ENCODE measurements at places on chromosomes 12 and 14.

- DNase-seq = peak; percentile 83
These were observed 7.6 kb upstream of the PFDN5 start for GRCh38 chr12:53287741-53288216.

GRCh38 chr12:62468397-62468796 lies 1.8 kb downstream of the MON2 start:
- DNase-seq = no peak

- no peak for DNase-seq
These were observed 350.7 kb downstream of the C12orf50 start for GRCh38 chr12:87678453-87678852.

DNA sequence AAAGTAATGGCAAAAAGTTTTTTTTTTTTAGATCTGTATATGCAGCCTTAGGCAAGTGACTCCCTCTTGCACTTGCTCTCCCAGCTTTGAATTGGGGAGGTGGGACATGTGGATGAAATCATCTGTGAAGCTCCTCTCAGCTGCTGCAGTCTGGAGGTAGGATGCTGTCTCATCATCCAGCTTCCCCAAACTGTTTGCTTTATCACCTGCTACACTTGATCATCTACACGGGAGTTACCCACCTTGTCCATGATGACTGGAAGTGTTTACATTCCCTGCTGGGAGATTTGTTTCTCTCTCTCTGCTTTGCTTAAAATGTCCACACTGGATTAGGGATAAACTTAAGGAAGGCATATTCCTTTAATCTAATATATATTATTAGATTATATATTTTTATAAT lies 8.5 kb upstream of the FGF23 start:
- no peak for DNase-seq

DNA sequence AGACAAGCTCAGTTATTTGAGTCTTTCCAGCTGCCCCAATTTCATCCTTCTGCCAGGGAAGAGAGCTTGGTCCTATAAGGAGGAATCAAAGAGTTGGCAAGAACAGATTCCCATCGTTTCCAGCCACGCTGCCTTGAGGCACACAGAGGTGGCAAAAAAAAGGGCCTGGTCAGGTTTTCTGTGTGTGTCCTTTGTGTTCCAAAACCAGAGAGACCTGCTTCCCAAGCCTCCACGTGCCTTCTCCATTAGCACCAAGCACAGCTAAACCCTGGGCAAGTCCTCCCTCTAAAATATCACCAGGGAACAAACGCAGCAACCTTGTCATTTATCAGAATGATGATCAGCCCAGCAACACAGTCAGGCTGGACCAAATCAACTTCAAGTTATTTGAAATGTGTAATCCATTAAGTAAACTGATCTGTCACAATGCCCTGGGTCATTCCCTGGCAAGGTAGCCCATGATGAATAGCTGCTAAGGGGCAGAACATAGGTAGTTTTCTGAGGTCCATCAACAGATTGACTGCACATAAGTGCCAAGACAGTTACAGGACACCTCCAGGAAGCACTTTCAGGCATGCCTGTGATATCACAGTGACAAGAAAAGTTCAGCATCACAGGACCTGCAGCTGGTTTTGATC lies 28.6 kb upstream of the C12orf42 start:
- DNase-seq = no peak

DNA sequence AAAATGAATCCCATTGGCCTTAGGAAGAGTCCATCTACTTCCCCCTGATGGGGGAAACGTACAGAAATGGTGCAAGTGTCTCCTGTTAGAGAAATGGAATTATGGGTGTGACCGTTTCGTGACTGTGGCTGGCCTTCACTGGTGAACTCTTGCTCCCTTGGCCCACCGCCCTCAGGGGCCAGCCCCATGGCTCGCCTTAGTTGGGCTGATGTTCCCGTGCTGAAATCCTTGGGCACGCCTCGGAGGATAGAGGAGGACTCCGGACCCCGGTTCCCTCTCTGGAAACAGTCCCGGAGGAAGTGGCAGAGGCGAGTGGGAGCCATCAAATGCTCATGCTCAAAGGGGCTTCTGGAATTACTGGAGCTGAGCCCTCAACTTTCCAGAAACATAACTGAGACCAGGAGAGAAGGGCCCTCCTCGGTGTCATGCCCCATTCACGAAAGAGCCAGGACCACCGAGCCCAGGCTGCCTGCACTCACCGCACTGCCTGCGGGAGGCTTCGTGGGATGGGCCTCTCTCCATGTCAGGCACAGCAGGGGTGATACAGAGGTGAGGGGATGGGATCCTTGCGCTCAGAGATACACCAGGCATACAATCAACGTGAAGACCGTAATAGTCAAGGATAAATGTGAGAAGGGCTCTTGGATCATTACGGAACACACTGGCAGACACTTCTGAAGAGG lies 10.1 kb upstream of the CACNA2D4 start:
- no peak for DNase-seq

- DNase-seq = no peak
These were observed 2.6 kb upstream of the ACACB start for GRCh38 chr12:109113661-109114321.

DNA sequence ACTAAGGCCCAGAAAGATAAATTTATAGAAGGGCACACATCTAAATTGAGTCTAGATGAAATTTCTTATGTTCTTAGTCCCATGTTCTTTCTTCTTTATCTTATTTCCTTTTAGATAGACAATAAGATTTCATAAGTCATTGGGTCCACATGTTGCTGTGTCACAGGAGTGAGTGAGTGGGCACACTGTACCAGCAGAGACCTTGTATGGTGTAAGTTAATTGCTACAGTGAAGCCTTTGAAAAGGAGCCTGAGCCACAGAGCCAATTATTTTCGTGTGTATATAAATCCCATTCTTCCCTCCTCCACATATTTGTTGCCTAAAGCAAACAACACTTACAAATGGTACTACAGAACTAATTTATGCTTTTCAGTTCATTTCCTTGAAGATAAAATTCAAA lies 79.1 kb downstream of the GRIP1 start:
- DNase-seq = no peak

GRCh38 chr12:131818821-131819585 lies 9.2 kb upstream of the MMP17 start:
- DNase-seq = no peak

- DNase-seq = no peak
These were observed 171.2 kb downstream of the CEP128 start for GRCh38 chr14:80770114-80770908.

DNA sequence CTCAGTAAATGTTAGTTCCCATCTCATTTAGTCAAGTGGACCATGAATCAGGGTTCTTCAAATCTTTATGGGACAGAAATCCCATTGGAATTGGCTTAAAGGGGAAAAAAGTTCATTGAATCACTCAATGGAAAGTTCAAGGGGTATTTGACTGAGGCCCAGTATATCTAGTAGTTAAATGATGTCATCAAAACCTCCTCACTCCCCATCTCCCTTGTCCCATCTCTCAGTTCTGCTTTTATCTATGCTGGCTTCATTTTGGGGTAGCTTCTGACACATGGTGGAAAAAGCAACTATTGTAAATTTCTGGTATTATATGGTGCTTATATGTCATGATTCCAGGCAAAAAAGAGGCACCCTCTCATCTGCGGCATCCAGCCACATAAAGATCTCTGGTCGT lies 51.9 kb downstream of the DAAM1 start:
- DNase-seq = no peak

GRCh38 chr14:103627073-103628025 lies 1.7 kb upstream of the KLC1 start:
- DNase-seq = no peak

- no peak for DNase-seq
These were observed 585.4 kb downstream of the ALG10 start for GRCh38 chr12:34607520-34608195.

GRCh38 chr12:12445165-12445881 lies 88.4 kb downstream of the BORCS5 start:
- peak; percentile 37 for DNase-seq

DNA sequence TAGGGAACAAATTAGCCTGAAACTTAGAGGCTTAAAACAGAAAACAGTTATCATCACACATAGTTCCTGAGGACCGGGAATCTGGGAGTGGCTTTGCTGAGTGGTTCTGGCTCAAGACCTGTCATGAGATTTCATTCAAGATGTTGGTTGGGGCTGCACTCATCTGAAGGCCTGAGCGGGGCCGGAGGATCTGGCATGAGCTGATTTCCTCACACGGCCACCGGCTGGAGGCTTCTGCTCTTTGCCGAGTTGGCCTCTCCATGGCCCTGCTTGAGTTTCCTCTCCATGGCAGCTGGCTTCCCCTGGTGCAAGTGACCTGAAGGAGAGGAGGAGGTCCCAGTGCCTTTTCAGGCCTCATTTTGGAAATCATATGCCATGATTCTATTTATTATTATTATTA lies 128.1 kb downstream of the PAPOLA start:
- no peak for DNase-seq

DNA sequence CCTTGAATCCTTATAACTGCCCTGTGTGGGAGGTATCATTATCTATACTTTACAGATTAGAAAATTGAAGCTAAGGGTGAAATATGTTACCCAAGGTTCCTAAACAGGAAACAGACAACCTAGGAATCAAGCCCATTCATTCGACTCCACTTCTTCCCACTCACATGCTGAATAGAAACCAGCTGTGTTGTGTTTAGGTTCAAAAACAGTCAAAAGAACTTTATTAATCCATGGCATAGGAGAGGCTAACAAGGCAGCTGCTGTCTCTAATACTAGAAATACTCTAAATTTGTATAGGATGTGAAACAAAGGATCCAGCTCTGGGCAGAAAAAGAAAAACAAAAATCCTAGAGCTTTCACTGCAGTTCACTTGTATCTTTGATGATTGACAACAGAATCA lies 9.9 kb downstream of the AMDHD1 start:
- no peak for DNase-seq

DNA sequence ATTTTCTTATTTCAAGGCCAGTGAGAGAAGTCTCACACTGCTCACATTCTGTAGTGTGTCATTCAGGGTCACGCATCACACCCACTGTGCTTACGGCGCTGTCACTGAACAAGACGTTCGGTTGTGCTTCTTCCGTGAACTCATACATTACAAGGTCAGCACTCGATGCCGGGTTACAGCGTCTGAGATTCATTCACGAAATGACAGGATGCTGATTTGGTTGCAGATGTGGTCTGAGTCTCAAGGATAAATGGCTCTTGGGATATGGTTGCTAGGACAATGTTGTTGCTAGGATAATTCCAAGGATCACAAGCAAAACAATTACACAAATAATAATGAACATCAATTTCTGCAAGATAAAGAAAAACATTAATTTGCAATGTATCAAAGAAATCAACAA lies 47.4 kb downstream of the STX2 start:
- DNase-seq = no peak

- DNase-seq = no peak
These were observed 31.2 kb upstream of the VPS33A start for GRCh38 chr12:122297494-122297893.

DNA sequence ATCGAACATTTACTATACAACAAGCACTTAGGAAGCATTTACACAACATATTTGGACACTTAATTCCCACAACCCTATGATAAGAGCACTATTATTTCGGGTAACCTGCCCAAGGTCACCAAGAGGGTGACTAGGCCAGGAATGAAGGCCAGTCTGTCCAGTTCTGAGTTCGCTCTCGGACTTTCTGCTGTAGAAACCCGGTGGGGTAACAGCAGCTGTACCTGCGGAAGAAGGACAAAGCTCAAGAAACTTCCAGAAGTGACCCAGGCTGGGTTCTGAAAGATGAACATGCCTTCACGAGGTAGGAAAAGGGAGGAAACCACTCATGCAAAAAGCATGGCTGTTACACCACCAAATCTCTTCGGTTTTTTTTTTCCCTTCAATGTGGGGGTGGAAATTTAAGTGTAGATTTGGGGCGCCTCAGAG lies 10.8 kb downstream of the PLA2G1B start:
- no peak for DNase-seq

- no peak for DNase-seq
These were observed 232.9 kb downstream of the SPTSSA start for GRCh38 chr14:34229140-34229539.

GRCh38 chr12:55978393-55978792 lies 4.5 kb downstream of the RAB5B start:
- DNase-seq = no peak

DNA sequence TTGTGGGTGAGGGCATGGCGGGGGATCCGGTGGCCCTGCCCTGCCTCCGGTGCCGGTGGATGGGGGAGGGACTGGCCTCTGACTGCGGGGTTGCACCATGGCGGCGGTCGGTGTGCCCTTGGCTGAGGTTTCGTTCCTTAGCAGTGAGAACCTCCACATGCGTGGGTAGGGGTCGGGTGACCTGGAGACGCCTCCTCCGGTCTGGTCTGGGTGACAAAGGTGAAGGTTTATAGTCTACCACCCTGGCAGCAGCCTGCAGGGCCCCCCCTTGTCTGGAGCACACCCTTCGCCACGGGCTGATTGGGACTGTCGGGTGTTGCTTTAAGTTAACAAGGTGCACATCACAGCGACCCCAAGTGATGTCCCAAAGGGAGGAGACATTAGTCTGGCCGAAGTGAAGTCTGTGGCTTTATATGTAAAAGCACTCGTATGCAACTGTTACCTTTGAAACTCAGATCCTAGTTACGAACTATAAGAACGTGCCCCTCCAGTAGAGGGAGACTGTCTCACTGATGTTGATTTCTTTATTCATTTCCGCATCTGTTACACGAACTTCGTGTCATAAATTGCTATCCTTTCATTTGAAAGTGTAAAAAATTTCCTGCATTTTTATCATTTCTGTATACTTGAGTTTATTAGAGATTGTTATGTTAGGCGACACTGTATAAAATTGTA lies 74.4 kb downstream of the WDR20 start:
- no peak for DNase-seq

GRCh38 chr14:22872833-22873520 lies 1.4 kb downstream of the LRP10 start:
- no peak for DNase-seq

GRCh38 chr12:105482951-105483350 lies 152.5 kb downstream of the C12orf75 start:
- no peak for DNase-seq

GRCh38 chr12:22173177-22173576 lies 127.2 kb downstream of the CMAS start:
- DNase-seq = no peak

DNA sequence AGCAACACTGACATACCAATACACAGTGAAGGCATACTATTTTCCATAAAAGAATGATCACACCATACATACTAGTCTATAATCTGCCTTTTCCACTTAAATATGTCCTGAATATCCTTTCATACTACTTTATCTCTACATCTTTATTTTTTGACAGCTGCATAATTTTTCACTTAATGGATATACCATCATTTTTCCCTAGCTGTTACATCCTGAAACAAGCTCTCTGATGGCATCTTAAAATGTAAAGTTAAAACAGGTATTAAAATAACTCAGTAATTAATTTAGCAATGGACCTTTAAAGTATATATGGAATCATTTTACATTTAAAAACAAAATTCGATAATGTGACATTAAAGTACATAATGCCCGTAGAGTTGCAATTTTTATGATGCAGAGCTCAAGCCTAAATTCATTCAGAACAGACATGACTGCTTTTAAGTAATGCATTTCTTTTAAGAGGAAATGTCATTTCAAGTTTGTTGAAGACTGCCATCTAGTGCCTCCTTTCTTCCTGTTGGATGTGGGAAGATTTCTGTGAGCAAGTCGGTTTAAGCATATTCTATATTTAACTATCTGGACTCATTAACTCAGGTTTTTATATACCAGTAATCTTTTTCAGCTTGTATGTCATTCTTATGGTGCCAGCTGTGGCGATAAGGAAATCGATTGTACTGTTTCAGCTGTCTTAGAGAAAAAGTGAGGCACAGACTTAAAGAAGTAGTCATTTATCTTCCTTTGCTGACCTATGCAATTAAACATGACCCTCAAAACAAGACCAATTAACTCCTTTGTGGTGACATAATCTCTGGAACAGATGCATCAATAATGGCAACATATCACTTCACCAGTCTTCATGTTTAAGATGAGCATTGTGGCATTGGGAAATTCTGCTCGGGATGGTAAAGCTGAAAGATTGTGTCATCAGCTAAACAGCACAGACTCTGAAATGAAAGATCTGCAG lies 20.3 kb downstream of the PRICKLE1 start:
- DNase-seq = peak; percentile 23
